Memory B cell (primary cell): ENCODE measurements at places on chromosomes 1 and 21.

- DNase-seq = no peak
Observed at GRCh38 chr1:114235960-114236359, 82.3 kb upstream of the SYT6 start.

- no peak for DNase-seq
Observed at GRCh38 chr1:151806170-151806569, 951 bp upstream of the LINGO4 start.

- peak; percentile 12 for DNase-seq
Observed at GRCh38 chr1:210448297-210448892, 119.7 kb downstream of the HHAT start.

GRCh38 chr1:103942029-103942428 lies 192.3 kb downstream of the AMY1C start:
- no peak for DNase-seq

DNA sequence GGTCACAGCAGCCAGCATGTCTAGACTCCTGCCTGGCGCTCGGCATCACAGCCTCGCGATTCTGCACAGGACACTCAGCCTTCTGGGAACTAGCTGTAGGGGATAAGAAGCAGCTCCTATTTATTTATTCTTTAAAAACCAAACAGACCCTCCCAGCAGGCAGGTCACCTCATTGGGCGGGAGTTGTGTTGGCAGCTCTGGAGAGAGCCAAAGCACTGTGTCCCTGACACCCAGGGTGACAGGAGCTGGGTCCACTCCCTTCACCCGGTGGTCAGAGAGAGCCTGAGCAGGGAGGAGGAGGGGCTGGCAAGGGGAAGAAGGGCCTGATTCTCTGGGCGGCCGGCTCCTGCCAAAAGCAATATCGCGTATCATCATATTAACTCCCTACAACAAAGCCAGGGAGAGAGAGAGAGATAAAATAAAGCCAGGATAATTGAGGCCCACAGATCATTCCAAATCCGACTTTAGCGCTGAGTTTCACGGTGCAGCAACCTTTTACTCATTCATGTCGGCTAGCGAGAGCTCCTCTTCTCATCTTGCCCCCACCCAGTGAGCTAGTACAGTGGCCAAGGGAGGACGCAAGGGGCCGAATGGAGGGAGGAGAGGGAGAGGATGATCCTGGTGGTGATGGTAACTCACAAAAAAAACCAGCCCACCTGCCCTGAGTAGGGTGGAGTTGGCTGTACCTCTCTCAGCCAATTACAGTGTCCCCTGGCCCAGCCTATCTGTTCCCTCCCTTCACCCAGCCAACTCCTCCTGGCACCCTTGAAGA lies 79.8 kb upstream of the IFFO2 start:
- no peak for DNase-seq

- no peak for DNase-seq
Observed at GRCh38 chr1:164602101-164602422, 43.1 kb downstream of the PBX1 start.

DNA sequence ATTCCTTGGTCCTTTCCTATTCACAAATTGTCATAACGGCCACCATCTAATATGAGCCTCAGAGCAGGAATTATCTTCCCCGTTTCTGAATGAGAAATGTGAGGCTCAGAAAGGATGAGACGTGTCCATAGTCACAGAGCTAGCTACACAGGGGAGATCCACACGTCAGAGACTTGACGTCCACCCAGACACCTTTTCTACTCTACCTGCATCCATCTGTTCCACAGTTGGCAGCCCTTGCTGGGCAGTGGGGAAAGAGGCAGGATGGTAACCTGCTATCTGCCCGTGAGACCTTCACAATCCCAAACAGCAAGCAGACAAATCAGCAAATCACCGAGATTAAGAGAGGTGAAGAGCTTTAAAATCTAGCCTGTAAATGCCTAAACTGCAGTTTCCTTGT lies 8.4 kb downstream of the RIMS3 start:
- no peak for DNase-seq

DNA sequence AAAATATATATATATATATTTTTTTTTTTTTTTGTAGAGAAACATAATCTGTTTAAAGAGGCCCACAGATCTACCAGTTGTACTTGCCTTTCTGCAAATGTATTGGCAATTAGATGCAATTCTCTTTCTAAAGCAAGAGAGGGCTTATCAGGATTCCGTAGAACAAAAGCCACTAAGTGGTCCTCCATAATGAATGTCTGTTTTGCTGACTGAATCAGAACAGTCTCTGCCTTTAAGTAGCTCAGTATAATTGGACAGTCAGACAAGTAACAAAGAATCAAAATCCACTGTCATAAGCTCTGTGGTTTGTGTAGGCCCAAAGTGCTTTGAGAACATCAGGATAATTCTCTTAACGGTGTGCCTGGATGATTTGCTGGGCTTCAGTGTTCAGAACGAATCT lies 17.3 kb downstream of the SARS1 start:
- DNase-seq = no peak

- DNase-seq = no peak
Observed at GRCh38 chr21:31180256-31181081, 142.2 kb upstream of the KRTAP19-8 start.

- no peak for DNase-seq
Observed at GRCh38 chr1:179709841-179710329, 33.2 kb upstream of the FAM163A start.

- DNase-seq = no peak
Observed at GRCh38 chr1:113451710-113452109, 61.4 kb downstream of the MAGI3 start.

DNA sequence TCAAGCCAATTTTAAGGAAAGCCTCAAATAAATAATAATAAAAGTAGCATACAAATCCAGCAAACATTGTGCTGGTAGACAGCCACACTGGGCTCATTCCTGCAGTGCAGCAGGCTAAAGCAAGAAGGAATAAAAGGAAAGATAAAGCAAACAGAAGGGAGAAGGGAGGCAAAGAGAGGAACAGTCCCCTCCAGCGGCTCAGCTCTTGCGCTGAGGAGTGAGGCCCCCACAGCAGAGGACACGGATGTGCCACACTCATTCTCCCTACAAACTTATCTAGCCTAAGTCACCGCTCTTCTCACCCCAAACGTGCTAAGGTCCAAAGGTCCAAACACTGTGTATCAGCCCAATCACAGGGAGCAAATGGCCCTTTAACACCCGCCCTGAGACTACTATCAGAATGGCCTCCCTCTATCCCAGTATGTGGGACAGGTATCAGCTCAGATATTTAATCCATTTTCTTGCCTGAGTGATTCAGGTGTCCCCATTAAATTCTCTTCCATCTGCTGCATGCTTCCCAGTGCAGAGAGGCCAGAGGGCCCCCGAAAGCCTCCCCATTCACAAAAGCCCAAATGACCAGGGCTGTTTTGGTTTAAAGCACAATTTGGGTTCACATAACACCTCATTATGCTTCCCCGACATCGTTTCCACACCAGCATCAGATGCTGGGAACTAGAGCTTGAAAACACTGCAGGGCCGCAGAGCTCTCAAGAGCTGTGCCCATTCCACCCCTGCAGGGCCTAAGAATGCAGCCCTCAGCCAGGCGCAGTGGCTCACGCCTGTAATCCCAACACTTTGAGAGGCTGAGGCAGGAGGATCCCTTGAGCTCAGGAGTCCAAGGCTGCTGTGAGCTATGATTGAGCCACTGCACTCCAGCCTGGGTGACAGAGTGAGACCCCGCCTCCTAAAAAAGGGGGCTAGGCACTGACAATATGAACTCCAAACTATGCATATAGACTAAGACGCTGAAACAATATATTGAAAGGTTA lies 17.8 kb downstream of the CAPZB start:
- no peak for DNase-seq

DNA sequence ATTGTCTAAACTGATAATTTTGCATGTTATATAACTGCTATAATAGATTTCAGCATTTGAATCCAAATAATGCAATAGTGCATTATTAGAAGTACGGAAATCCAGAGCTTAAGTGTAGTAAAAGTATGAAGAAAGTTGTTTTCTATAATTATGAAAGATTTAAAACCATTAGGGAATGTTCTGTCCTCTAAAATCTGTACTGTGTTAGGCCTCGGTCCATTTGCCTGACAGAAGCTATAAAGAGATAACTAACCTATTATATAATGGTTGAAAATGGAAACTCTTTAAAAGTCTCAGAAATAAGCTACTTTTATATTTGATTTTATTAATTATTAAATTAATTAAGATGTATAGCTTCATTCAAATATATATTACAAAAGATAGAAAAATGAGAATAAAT lies 16.2 kb upstream of the RGS2 start:
- DNase-seq = no peak

- DNase-seq = no peak
Observed at GRCh38 chr1:44161546-44161945, 20.1 kb upstream of the KLF18 start.

GRCh38 chr1:230230948-230231773 lies 164.1 kb downstream of the GALNT2 start:
- no peak for DNase-seq

DNA sequence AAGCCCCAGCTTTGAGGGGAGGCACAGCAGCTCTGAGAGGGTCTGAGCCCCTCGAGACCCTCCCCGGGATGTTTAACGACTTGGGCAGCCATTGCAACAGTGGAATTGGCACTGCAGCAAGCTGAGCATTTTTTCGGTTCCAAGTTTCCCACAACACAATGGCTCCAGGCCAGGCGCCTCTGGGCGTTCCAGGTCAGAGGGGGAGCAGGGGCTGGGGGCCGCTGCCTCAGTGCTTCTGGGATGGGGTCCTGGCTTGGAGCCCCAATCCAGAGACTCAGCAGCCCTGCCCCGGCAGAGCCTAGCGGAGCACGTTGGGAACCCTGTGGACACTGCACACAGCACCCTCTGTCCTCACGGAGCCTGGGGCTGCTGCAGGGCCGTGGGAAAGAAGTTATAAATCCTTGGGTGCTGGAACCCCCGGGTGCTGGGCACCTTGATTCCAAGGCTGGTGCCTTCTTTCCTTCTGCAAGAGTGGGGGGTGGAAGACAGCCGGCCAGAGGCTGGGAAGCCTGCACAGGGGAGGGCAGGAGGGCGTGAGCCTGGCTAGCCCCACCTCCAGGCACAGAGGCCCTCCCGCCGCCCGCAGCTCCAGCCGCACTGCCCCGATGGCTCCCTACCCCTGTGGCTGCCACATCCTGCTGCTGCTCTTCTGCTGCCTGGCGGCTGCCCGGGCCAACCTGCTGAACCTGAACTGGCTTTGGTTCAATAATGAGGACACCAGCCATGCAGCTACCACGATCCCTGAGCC lies 50.1 kb downstream of the COL18A1 start:
- DNase-seq = no peak
